ENCODE measurements at places on chromosomes 5 and 9.

GRCh38 chr5:149611326-149611725 lies 30.0 kb downstream of the ARHGEF37 start:
- no peak for DNase-seq

GRCh38 chr5:86866036-86866435 lies 248.3 kb downstream of the COX7C start:
- DNase-seq = no peak

GRCh38 chr5:167664222-167664804 lies 627.1 kb upstream of the WWC1 start:
- no peak for DNase-seq

GRCh38 chr9:92424340-92424739 lies at the start of gene OMD:
Gene OMD, minus strand, starts transcription at chr9:92424471. Its CDS starts 6,913 bp downstream, at chr9:92417558.
- no peak for DNase-seq

- no peak for DNase-seq
These were observed 70.1 kb downstream of the ZFAND5 start for GRCh38 chr9:72294936-72295335.

GRCh38 chr5:82641331-82642003 lies 363.3 kb upstream of the RPS23 start:
- peak; percentile 56 for DNase-seq

DNA sequence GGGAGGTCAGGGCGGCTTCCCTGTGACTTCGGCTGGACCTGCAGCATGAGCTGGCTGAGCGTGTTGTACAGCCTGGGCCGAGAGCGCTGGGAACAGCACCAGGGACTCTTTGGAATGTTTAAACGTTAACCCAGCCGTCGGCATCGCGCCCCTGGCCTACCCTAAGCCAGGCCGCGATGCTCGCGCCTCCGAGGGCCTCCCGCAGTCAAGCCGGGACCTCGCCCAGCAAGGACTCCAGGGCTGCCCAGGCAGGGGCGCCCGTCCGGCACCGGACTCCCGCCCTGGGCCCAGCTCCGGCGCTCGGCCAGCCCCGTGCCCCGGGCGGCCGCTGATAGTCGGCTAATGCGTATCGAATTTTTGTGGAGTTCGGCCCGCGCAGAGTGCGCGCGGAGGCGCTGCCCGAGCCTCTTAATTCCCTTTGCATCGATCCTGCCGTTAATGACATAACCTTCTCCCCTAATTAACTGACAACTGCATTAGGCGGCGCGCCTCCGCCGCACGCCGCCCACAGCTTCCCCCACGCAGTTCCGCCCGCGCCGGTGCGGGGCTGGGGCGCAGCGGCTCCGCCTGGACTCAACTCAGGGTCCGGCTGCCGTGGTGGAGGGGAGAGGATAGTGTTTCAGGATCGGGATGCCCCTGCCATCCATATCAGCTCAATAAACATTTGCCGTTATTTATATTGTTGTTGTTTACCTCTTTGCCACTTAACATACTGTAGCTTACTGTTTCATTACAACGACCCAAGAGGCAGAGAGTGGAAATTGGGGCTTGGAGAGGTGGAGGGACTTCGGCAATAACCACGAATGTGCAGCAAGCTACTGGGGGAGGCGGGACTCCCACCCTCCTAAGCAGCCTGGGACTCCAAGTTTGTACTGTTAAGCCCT lies 28.8 kb upstream of the CDC23 start:
- DNase-seq = peak; percentile 84

DNA sequence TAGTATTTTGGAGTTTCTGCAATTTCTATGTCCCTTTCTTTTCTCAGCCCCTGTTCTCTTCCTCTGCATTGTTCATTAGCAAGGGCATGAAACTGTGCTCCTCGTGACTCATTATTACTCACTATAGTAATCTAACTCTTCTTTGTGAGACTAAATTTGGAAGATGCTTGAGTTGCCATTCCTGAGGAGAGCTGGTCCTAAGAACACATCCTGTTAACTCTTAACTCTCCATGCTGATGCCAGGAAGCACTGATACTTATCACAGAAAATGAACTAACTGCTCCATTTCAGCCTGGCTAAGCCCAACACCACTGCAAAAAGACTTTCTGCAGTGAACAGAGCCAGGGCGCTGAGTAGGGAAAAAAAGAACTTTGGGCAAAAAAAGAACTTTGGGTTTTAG lies 10.6 kb upstream of the CSNK1A1 start:
- no peak for DNase-seq
